ENCODE measurements at places on chromosomes 3 and 15. TPM values are rescaled to one million over a fixed set of nuclear protein-coding genes. Genes with fewer than 3 reads are reported as not detected.

- no peak for DNase-seq
Observed at GRCh38 chr3:126051234-126051633, 32.7 kb downstream of the SLC41A3 start.

GRCh38 chr3:31035681-31036080, 141.2 kb upstream of the GADL1 start:
- no peak for DNase-seq

GRCh38 chr3:127455541-127456450, 134.7 kb downstream of the TPRA1 start:
- peak; percentile 90 for DNase-seq

DNA sequence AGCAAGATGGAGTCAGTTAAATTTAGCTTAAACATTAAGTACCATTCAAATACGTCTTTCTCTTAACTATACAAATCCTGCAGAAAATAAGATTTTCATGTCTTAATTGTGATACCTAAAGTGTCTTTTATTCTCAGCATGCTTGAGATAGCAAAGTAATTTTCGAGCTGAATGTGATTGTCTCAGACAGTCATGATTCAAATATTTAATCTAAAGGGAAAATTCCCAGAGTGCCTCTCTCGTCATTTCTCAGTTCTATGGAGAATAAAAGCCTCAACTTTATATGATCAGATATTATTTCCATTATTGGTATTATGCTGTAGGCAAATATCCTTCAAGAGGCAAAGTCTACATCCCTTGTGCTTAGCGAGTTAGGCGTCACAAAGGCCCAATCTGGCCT, 589.9 kb downstream of the TAFA4 start:
- DNase-seq: no peak

The EHHADH gene
- total RNA-seq: 2.7 TPM

DNA sequence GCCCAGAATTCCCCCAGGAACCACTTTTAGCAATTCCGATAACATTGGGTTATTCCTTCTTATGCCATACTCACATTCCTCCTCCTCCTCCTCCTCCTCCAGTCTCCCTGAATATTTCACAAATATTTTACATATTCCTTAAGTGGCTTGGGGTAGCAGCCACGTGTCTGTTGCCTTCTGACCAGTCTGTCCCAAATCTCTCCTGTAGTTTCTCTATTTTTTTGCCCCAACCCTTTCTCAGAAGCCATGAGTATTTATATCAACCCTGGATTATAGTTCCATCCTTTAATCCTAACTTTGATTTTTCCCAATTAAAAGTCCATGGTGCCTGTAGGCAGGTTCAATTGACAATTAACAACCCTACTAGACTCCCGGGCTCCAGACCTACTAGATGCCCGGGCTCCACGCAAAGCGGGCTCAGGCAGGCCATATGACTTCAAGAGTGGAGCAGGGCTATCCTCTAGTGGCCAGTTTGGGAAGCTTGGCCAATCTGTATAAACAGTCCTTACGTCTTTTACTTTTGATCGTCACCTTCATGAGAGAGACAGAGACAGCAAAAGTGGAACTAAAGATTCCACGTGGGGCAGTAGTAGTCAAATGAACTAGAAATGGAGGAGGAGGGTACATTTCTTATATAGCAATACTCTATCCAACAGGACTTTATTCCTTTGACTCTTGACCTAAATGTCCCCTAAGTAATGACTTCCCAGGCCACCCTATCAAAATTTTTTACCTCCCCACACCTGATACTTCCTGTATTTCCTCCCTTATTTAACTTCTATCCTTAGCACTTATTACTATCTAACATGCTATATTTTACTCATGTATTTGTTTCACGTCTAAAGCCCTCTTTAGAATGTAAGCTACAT, 69.7 kb downstream of the USF3 start:
- DNase-seq: peak; percentile 69

The DNASE1L3 gene
- not detected for total RNA-seq
